Transverse colon (tissue), 4 donors: ENCODE measurements at places on chromosomes 7 and 10.

DNA sequence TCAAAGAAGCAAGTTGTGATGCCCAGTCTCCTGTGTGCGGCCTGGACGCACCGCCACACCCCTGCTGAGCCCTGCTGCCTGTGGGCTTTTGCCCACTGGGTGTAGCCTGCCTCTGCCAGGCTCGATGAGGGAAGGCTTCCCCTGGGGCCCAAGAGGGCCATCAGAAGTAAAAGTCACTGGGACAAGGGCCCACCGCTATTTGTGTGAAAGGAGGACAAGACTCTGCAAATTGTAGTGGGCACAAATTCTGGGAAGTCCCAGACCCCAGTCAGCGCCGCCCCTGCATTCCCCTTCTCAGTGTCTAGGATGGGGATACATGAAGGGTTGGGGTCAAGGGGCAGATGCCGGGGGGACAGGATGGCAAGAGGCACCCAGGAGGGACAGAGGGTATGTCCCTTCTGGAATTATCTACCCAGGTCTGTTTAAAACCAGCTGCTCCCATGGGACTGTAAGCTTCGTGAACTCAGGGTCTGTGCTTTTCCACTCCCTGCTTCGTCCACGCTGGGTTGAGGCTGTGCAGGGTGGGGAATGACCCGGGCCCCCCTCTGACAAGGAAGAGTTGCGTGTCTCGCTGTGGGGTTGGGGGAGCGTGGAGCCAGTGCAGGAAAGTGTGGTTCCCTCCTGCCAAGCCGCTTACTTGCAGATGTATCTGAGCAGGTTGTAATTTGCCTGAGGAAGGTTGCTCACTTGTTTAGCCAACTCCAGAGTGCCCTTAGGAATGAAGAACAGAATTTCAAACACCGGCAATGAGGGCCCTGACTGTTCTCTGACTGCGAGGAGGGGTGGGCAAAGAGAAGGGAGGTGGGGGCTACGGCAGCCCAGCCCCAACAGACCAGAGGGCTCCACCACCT, 147.2 kb downstream of the MAPK8 start:
- DNase-seq, result no peak

GRCh38 chr7:11237742-11238141, 264.1 kb downstream of the PHF14 start:
- no peak for DNase-seq

- DNase-seq, result no peak
These were observed 162.3 kb downstream of the INHBA start for GRCh38 chr7:41540601-41541000.

GRCh38 chr10:63720072-63720537, 198.9 kb downstream of the REEP3 start:
- peak; percentile 56 for DNase-seq
